Foreskin melanocyte (primary cell): ENCODE measurements at places on chromosomes 5 and 9.

- no peak for DNase-seq
Measured at GRCh38 chr5:72151169-72151568, 43.9 kb downstream of the MAP1B start.

DNA sequence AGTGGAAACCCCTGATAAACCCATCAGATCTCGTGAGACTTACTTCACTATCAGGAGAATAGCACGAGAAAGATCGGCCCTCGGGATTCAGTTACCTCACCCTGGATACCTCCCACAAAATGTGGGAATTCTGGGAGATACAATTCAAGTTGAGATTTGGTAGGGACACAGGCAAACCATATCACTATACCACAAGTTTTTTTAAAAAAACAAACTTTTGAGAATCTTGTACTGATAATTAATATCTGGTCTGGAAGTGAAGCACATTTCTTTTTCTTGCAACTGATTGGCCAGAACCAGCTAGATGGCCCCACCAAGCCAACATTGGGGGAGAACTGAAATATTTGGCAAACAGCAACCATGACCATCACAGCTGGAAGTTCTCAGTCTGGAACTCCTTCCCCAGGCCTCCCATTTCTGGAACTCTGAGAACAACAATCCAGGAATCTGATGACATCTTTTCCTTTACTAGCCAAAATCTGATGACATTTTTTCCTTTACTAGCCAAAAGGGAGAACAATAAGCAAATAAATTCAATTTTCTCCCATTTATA lies 51.8 kb upstream of the CDKN2B start:
- no peak for DNase-seq

DNA sequence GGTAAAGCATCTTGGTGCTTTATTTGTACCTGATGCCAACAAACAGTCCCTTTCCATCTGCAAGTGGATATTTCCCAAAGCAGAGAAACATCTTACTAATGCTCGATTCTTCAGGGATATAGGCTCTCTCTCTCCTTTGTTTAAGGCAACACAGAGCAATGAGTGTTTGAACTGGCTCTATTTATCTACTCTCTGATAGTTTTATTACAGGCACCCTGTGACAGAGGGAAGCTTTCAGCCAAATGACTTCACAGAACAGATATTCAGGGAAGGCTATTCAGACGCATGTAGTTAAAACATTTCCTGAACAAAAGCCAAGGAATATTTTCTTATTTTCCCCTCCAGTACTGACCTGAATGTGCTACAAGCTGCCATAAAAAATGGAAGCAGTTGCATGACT lies 141.8 kb downstream of the YIPF5 start:
- DNase-seq = peak; percentile 71

DNA sequence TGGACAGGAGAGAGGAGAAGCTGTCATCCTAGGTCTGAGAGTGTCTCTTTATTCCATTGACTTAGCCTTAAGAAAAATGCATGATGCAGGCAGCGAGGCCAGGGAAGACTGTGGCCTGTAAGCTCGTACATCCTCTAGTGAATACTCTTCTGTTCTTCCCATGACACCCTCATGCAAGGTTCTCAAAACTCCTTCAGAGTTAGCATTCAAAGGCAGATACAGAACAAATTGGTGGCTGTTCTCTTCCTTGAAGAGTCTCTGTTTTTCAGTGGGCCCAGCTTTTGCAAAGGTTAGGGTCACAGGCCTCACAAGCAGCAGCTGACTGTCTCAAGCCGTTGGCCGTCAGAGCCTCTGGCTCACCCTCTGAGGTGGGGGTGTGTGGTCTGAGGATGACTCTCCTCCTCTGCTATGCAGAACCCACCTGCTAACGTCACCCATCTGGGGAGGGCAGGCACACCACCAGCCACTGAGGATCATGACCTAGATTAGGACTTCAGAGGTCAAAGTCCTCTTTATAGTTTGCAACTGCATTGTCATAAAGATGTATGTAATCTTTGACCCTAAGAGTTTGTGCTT lies 15.1 kb downstream of the ADCY2 start:
- DNase-seq = peak; percentile 75

DNA sequence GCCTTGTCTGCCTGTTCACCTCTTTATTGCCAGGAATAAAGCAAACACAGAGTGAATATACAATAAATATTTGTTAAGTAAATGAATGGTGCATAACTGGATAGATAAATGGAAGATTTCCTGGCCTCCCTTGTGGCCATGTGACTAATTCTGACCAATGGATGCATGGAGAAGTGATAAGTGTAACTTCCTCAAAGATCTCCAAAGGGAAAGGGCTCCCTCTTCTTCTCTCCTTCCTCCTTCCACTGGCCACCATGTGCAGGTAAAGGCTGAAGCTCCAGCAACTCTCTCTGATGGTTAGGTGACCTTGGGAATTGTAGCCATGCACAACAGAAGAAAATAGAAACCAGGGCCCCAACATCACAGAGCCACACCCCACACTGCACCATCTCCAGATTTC lies 174.4 kb downstream of the EBF1 start:
- no peak for DNase-seq

DNA sequence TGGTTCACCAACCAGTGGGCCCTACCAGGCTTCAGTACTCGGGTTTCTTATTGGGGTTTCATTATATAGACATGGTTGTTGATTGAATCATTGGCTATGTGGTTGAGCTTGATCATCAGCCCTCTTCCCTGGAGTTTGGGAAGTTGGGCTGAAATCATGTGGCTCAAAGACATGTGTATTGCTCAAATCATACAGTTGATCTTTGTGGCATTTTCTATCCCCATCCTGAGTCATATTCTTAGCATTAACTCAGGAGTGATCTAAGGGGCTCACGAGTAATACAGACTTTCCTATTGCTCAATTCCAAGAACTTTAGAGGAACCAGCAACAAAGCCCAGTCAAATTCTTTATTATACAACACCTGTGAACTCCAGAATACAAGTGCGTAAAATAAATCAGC lies 66.2 kb downstream of the SMC5 start:
- DNase-seq = peak; percentile 16

DNA sequence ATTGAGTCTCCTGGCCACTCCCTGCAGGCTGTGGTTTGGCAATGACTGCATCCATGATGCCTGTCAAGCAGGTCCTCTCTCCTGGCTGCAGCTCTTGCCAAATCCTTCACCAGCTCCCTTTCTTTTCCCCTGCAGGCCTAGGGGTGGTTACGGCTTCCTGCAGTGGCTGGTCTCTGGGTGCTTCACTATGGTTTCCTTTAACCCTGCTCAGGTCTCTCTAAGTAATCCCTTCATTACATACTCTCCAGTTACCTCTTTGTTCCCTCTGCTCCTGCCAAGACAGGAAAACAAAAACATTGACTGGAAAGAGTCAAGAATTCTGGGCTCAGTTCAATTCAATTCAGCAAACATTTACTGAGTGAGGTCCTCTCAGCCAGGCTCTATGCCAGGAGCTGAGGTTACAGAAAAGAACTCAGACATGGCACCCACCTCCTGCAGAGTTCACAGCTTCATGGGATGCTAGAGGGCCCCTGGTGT lies 19.8 kb upstream of the PTPN3 start:
- DNase-seq = no peak

- no peak for DNase-seq
Measured at GRCh38 chr5:119071561-119071995, 691 bp downstream of the DMXL1 start.

- DNase-seq = no peak
Measured at GRCh38 chr9:36288070-36288469, 29.8 kb upstream of the GNE start.

DNA sequence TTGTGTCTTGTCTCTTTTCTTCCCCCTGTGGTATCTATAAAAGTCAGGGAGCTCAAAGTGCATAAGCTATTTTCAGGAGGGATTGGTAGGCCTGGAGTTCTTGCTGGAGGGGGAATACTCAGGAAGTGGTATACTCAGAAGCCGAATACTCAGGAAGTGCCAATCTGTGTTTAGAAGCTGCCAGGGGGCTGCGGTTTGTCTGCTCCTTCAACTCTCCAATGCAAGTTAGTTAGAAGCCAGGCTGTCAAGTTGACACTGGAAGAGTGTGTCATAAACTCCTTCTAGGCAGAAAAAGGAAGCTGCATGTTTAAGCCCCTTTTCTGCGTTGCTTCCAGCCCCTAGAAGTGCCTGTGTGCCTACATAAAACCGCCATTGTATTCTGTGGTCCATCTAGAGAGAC lies 366.5 kb downstream of the TAF11L14 start:
- DNase-seq = peak; percentile 87

DNA sequence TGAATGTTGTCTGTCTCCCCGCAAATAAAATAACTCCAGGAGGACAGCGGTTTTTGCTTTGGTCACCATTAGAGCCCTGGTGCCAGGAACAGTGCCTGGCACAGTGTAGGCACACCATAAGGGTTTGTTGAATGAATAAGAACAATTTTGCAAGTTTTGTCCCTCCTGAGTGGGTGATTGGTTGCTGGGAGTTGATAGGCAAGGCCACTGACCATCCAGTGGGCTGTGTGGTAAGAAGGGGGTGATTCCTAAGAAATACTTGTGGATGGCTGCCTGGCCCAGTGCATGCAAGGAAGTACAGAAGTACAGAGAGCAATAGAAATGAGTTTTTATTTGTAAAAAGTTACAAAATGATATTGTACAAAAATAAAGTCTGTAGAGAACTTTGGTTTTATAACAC lies 27.5 kb downstream of the GDNF start:
- no peak for DNase-seq

DNA sequence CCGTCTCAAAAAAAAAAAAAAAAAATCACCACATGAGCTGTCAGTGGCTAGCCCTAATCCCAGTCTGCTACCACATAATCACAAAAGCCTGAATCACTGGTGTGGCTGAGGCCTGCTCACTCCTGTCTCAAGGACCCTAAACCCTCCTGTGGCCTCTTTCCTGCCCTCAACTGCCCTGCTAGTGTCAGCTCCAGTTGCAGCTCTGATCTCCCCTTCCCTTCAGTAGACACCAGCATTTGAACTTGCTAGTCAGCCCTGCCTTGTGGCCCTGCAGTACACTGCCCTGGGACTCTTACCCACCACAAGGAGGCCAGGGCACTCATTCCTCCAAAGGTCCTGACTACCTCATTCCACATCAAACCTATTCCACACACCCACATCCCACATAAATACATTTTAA lies 9.5 kb upstream of the P4HA2 start:
- no peak for DNase-seq
